ENCODE measurements at places on chromosomes 2 and 18.

DNA sequence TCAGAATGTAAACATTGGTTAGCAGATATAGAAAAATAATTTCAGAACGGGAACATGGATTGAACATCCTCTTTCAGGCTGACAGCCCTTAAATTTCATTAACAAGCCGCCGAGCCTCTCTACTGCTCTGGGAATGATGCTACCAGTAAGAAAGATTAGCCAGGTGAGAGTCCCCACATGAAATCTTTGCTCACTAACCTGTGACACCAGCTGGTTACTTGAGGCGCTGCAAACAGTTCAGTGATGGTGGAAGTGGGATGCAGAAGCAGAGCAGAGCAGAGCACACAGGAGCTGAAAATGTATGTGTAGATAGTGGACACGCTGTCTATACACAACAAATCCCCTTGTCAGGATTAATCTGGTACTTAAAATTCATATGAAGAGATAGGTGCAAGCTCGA, 721.1 kb downstream of the DPP10 start:
- no peak for DNase-seq

- no peak for DNase-seq
Observed at GRCh38 chr2:1502891-1503304, 89.6 kb downstream of the TPO start.

DNA sequence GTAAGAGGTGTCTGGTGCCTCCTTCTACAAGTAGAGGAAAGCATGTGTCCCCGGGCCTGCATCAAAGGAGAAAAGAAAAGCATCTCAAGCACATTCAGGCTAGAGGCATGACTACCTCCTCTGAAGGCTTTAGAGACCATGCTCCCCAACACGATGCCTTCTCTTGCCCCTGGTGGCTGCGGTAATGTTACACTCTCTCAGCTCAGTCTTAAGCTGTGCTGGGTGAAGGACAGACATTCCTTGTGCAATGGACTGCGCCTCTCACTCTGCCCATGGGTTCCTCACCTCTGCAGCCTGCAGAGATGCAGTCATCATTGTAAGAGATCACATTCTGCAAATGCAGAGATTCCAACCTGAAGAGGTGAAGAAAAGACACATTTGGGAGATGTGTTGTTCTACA, 148.2 kb upstream of the HNRNPA3 start:
- DNase-seq: no peak

GRCh38 chr2:19859565-19859964, 42.2 kb downstream of the TTC32 start:
- no peak for DNase-seq

- no peak for DNase-seq
Observed at GRCh38 chr18:56804395-56804794, 153.2 kb downstream of the WDR7 start.

DNA sequence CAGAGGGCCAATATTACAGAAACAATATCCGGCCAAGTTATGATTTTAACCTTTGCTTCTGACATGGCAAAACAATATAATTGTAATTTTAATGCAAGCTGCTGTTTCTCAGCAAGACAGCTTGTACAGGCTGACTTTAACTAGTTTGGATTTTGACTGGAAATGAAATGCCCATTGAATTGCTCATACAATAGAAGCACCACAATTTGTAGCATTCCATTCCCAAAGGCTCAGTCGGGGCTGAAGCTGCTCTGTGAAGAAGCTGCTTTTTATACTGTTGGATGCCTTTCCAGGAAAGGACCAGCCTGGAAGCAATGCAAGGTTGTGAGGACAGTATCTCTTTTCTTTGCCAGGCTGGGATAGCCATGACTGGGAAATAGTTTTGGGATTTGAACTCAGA, 677.0 kb upstream of the FANCL start:
- DNase-seq: no peak

- DNase-seq: no peak
Observed at GRCh38 chr2:28653892-28654662, 97.6 kb upstream of the PPP1CB start.

DNA sequence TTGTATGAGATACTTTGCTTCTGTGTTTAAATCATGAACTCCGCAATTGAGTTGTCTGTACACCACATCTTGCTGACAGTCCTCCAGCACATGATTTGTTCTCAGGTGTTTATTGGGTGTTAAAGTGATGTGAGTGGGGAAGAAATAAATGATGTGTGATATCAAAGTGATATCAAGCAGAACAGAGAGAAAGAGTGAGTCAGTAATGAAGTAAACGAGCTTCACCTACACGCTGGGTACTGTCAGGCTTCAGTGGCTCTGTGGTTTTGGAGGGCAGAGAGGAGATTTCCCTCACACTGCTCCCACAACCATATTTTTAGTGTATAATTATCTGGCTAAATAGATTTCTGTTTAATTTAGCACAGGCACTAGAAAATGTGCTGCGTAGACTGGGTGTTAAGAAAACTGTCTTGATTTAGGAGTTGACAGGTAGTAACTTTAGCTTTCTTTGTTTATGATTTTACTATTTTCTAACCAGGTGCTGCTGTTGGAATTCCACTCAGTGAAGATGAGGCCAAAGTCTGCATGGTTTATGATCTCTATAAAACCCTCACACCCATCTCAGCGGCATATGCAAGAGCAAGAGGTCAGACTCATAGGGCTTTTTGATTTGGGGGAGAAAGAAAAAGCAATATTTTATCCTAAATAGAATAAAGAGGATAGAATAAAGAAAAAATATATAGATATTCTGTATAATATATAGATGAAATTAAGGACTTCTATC, 21.2 kb downstream of the ATIC start:
- DNase-seq: no peak

DNA sequence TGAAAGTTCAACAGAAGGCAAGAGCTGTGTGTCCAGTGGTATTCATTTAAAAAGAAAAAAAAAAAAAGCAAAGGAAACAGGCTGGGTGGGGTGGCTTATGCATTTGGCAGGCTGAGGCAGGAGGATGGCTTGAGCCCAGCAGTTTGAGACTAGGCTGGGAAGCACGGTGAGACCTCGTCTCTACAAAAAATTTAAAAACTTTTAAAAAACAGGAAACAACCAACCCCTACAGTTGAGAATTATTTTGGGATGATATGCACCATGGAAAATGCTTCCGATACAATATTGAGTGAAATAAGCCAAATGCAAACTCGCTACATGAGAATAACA, 31.2 kb downstream of the PTPN18 start:
- DNase-seq: no peak

- no peak for DNase-seq
Observed at GRCh38 chr18:48136051-48136826, 205.8 kb upstream of the SMAD2 start.

- no peak for DNase-seq
Observed at GRCh38 chr2:62920070-62920469, 130.6 kb upstream of the OTX1 start.

DNA sequence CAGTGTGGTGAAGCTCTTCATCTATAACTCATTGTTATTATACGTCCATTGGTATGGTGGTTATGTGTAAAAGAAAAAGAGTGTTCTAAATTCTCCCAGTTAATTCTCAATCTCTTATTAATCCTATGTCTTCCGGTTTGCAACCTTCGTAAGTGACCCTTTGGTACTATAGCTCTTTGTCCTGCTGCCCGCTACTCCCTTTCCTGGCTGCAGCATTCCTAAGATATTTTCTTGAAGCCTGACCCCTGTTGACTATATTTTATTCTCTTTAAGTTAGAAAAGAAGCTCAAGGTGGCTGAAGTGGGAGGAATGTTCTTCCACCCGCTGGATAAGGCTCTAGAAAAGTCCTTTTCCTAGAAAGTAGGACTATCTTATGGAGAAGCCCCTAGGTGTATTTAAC, 684.8 kb downstream of the SOCS6 start:
- DNase-seq: no peak

- DNase-seq: no peak
Observed at GRCh38 chr2:221109552-221109951, 462.6 kb downstream of the EPHA4 start.

DNA sequence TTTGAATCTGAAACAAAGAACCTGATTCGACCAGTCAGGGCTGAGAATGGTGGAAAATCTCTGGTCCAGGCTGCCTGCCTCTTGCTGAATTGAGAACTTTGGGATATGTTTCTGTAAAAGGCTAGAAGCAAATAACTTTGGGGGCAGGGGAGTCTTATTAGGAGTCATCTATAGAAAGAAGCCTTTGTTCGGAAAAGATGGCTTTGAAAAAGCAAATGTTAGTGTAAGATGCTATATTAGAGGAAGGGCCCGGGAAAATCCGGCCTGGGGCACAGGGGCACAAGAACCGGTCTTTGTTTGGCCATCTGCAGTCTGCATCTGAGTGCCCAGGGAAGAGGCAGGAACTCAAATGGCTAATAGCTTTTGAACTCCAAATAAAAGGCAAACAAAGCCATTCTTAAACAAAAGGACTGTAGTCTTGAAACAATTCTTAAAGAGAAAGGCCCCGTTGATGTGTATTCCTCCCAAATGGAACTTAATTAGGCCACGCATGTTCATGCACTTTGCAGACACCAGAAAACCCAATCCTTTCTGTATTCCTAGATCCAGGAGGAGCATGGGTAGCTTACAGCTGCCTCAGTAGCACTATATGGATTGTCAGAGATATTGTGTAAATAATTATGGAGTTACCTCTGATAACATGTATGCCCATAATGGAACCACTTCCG, 180.0 kb upstream of the ARL4C start:
- DNase-seq: no peak

GRCh38 chr2:142876423-142876822, 1.0 kb upstream of the KYNU start:
- DNase-seq: no peak

DNA sequence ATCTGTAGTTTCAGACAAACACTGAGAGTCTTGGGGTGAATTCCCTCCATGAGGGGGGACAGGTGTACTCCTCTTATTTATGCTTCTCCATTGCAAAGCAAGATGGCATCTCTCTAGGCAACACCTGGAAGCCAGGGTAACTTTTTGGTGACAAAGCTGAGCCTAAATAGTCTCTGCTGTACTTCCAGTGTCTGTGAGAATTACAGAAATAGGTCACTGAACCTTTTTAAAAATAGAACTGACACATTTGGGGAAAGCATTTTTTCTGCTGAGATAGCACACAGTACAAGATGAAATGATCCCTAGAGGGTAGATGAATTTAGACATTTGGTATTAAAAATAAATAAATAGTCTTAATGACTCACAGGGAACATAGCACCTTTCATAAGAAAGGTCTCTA, 71.7 kb upstream of the SP3 start:
- DNase-seq: no peak

DNA sequence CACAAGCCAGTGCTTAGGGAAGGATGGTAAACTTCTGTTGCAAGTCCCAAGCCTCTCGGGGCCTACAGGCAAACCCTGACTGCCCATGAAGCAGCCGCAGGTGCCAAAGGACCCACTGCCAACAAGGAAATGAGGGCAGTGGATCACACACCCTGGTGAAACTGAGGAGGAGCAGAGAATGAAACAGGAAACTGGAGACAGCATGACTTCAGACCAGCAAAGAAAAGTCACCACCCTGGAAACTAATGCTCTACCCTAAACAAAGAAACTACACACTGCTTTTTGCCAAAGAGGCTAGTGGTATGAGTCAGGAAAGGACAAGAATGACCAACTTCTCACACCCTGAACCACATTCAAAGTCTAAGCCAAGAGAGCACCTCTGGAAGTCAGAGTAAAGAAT, 97.2 kb downstream of the MYO5B start:
- no peak for DNase-seq

GRCh38 chr18:48356151-48356745, 52.9 kb downstream of the ZBTB7C start:
- no peak for DNase-seq

- DNase-seq: no peak
Observed at GRCh38 chr18:79448621-79449020, 52.9 kb downstream of the NFATC1 start.

DNA sequence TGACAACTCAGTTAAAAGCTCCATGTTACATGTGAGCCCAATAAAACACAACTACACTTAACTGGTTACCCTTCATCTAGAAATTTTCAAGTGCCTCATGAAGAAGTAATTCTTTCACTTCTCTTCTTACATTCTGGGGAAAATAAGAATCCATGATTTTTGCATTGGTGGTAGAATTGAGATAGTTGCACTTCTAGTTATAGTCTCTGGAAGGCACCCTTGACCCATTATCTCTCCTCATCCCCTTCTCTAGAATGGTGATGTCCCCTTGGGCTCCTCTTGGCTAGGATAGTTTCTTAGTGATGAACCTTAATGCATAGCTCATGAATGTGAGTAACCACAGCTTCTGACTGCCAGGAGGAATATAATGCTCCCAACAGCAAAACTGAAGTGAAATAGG, 3.6 kb downstream of the LGALSL start:
- no peak for DNase-seq

- no peak for DNase-seq
Observed at GRCh38 chr18:21115519-21116411, 4.2 kb upstream of the ROCK1 start.

DNA sequence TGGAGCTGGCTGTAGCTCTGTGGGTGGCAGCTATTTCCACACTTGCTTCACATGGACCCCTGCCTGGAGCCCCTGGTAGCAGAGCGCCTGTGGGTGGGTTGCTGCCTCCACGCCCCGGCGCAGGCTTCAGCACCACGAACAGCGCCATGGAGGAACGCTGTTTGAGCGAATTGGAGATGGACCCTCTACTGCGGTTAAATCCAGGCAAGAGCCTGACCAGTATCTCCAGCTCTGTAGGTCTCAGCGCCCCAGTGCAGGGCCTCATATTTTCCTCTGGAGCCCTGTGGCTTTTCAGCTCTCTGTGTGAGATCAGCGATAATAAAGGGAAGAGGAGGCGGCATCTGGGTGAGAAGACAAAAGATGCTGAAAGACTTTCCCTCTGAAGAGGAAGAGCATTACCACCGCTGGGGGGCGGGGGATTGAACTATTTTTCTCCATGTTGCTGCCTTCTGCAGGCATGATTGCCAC, 12.0 kb downstream of the ONECUT2 start:
- no peak for DNase-seq

DNA sequence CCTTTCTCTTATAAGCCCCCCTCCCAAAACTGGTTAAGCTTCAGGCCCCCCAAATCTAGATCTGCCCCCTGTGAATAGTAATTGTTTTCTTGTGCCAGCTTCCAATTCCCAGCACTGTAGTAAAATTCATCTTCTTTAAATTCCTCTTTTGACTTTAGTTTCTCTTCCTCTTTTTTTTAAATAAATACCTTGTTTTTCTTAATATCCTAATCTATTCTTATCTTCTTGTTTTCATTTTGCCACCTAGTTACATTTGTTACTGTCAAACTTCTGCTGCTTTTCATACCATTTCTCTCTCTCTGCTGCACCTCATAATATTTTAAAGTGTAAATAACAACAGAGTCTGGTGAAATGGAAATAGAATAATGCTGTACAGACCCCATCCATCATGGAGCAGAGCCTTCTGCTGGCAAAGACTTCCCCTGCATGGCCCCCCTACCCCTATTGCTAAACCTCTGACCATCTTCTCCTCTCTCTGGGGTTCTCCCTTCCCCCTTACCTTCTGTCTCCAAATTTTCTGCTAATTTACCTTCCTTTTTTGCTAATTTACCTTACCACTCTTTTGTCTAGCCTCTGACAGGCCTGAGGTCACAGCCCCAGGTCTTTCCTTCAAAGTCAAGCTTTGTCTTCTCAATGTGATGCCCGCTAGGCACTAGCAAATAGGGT, 94.9 kb upstream of the PAPOLG start:
- no peak for DNase-seq
